ENCODE measurements at places on chromosomes 6 and 20.

DNA sequence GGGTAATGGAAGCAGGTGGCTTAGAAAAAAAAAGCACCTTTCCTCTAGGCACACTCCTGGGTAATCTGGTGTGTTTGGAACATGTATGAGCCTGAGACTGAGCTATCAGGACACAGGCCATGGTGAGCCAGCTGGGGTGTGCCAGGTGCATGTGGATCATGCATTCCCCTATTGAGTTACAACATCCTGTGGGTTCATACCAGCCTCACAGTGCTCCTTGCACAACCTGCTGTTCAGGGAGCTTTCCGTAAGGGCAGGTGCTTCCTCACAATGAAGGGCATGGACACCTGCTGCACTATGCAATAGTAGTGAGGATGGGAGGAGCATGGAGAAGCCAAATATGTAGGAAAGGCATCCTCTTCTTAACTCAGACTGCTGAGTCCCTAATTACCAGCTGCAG lies 197.2 kb upstream of the SUPT3H start:
- H3K27me3 ChIP-seq, result no peaks in the 10 kb centered on the region
- H3K4me3 ChIP-seq, result no peak overlapping the region
- H3K4me1 ChIP-seq, result no peaks in the 10 kb centered on the region
- DNase-seq, result no peak

DNA sequence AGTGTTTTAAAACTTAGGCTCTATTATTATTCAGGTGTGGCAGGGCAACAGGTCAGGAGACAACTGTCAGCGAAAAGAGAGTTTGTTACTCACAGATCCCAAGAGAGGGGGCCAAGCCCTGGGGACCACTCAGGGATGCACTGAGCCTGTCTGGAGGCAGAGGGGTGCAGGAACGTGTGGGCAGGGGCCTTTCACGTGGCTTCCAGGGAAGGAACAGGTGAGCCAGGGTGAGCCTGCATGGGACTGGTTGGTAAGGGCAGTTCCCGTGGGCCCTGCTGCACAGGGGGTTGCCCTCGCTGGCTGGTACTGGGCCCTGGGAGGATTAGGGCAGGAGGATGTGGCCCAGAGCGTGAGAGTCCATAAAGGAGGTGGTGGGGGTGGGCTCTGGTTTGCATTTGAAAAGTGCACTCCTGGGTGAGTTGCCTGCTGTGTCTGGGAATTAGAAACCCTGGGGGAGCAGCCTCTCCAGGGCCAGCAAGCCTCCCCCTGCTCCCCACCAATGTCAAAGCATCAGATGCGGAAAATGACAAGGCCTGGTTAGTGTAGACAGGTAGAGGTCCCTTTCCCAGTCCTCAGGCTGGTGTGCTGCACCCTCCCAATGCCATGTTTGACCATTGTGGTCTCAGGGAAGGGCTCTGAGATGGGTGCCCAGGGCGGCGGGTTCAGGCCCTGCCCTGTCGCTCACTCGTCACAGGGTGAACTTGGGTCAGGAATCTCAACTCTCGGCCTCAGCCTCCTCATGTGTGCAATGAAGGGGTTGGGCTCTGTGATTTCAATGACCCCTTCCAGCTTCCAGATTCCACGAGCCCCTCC lies 127.4 kb upstream of the RPS6KA2 start:
- H3K36me3 ChIP-seq, result no peaks in the 10 kb centered on the region
- H3K4me3 ChIP-seq, result no peak overlapping the region
- H3K27ac ChIP-seq, result no peak overlapping the region
- H3K4me1 ChIP-seq, result no peaks in the 10 kb centered on the region
- no peak for DNase-seq

- H3K36me3 ChIP-seq, result no peaks in the 10 kb centered on the region
- H3K27me3 ChIP-seq, result no peaks in the 10 kb centered on the region
- H3K4me1 ChIP-seq, result peaks cover 32% of the 10 kb centered on the region
These were observed 18.8 kb downstream of the MRAP2 start for GRCh38 chr6:84052204-84052882.

DNA sequence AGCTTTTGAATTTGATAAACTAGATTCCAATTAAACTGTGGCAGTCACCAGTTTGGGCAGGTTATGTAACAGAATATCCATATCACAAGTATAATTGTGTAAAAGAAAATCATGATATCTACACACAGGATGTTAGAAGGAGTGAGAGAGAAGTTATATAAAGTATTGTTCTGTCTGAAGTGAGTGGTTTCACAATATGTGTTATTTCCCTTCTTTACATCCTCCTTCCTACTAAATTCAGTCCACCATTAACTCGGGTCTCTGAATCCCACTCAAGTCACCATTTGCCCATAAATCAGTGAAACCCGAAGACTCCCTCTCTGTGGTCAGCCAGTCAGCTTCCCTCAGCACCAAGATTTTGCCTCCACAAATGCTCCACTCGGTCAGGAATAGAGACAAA lies 796 bp downstream of the HLA-DQB1 start:
- H3K36me3 ChIP-seq, result no peaks in the 10 kb centered on the region
- no peaks in the 10 kb centered on the region for H3K27me3 ChIP-seq
- H3K27ac ChIP-seq, result no peak overlapping the region
- no peak for DNase-seq

- H3K36me3 ChIP-seq, result no peaks in the 10 kb centered on the region
- H3K4me3 ChIP-seq, result no peak overlapping the region
- H3K27me3 ChIP-seq, result no peaks in the 10 kb centered on the region
These were observed 683.0 kb upstream of the ADGRB3 start for GRCh38 chr6:67952121-67952520.

DNA sequence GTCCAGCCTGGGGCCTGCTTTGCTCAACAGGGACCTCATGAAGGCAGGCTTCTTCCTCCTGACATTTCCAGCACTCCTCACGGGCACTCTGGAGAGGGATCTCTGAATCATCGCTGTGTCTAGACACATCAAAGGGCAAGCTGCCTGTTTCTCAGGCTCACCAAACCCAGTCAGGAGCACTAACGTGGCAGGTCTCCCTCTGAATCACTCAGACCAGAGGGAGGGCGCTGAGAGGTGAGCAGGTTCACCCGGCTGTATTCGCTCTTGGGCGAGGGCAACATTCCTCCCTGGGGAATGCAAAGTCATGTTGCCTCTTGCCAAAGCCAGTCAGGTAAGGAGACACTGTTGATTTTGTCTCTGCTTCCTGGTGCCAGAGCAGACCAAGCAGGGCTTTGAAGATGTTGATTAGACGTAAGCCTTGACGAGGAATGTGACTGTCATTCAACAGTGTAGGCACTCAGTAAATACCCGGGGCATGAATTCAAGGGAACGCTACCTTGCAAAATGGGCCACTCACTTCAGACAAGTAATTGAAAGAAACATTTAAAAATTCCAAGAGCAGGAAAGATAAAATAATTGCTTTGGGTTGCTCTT lies 50.1 kb downstream of the CYP24A1 start:
- H3K27ac ChIP-seq, result no peak overlapping the region
- H3K27me3 ChIP-seq, result no peaks in the 10 kb centered on the region
- H3K4me3 ChIP-seq, result no peak overlapping the region
- no peaks in the 10 kb centered on the region for H3K36me3 ChIP-seq
- H3K4me1 ChIP-seq, result no peaks in the 10 kb centered on the region

DNA sequence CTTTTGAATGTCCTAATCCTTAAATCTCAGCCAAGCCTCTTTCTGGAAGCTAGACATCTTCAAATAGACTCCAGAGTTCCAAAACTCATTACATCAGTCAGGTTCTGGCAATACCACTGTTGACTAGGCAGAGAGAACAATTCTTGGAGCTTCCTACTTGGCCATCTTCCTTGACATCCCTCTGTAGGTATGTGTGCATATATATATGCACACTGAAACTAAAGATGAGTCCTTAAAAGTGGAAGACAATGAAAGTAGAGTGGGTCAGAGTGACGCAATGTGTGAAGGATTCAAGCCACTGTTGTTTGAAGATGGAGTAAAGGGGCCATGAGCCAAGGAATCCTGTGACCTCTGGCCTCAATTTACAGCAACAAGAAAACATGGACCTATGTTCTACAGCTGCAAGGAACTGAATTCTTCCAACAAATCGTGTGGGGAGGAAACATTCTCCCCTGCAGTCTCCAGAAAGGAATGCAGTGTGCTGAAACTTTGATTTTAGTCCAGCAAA lies 18.7 kb upstream of the DUSP22 start:
- no peaks in the 10 kb centered on the region for H3K27me3 ChIP-seq
- no peak overlapping the region for H3K4me3 ChIP-seq
- H3K36me3 ChIP-seq, result no peaks in the 10 kb centered on the region
- DNase-seq, result no peak
- H3K27ac ChIP-seq, result no peak overlapping the region

DNA sequence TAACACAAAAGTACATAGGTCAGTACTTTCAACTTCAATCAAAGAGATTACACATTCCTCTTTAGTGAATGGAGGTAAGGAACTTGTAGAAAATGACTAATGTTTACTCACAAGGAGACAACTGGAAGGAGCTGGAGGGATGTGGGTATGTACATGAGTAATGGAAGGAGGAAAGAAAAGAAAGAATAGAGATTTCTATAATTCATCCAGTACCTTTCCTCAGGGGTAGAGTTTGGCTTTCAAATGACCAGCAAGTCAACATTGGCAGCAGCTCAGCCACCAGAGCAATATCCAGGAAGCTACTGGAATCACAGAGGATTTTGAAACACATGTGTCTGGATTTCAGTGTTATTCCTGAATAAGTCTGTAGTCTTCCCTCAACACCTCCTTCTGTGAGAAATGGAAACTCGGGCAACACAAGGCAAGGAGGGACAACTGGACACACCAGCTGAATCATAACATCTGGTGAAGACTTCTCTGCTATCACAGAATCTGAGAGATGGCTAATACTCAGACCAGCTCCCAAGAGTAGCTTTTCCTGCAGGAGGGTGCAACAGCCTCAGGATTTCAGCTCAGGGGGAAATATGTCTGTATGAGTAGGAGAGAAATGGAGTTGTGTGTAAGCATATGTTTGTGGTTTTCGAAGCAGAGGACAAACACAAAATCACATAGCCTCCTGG lies 98.8 kb downstream of the HAO1 start:
- H3K4me1 ChIP-seq, result peaks cover 3% of the 10 kb centered on the region
- no peaks in the 10 kb centered on the region for H3K36me3 ChIP-seq
- H3K27me3 ChIP-seq, result no peaks in the 10 kb centered on the region
- H3K27ac ChIP-seq, result peak overlapping the region; percentile 22

DNA sequence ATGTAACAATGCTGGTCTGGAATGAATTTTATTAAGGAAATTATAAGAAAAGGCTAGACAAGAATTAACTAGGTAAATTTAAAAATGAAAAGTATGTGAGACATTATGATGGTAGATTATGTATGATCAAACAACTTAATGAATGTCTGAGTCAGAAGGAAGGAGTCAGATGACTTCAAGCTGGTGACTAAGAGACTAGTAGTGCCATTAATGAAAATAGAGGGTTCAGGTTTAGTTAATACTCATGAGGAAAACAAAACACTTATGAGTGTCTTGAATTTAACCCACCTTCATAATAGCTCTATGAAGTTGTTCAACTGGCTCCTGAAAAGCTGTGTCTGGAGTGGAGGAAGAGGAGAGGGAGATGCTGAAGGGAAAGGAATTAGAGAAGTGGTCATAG lies 256.3 kb downstream of the ADGRB3 start:
- H3K36me3 ChIP-seq, result no peaks in the 10 kb centered on the region
- no peak overlapping the region for H3K4me3 ChIP-seq
- no peak for DNase-seq
- H3K4me1 ChIP-seq, result no peaks in the 10 kb centered on the region
- no peaks in the 10 kb centered on the region for H3K27me3 ChIP-seq
- H3K27ac ChIP-seq, result no peak overlapping the region

DNA sequence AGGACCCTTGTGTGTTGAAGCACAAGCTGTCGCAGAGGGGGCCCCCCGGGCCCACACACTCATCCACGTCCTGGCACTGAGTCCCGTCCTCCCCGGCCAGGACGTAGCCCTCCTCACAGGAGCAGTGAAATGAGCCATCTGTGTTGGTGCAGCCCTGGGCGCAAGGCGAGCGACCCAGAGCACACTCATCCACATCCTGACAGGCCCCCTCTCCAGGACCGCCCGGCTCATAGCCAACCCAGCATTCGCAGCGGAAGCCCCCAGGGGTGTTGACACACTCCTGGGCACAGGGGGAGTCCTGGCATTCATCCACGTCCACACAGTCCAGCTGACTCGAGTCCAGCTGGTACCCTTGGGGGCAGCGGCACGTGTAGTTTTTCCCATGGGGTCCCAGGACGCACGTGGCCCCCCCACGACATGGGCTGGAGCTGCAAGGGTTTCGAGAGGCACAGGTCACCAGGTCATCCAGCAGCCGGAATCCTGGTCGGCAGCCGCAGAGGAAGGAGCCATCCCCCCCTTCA lies 1.2 kb downstream of the CD93 start:
- no peak for DNase-seq
- H3K4me1 ChIP-seq, result peaks cover 8% of the 10 kb centered on the region
- no peaks in the 10 kb centered on the region for H3K36me3 ChIP-seq
- peak overlapping the region; percentile 44 for H3K4me3 ChIP-seq
- peak overlapping the region; percentile 90 for H3K27ac ChIP-seq
- H3K27me3 ChIP-seq, result no peaks in the 10 kb centered on the region

DNA sequence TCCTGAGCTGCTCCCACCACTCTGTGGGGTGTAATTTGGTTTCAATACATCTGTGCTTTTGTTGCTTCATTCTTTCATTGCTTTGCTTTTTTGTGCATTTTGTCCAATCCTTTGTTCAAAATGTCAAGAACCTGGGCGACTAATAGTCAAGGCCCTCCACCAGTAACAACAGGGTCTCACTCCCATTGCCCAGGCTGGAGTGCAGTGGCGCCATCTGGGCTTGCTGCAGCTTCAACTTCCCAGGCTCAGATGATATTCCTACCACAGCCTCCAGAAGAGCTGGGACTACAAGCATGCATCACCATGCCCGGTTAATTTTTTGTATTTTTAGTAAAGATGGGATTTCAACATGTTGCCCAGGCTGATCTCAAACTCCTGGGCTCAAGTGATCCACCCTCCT lies 169.2 kb downstream of the EYA2 start:
- no peaks in the 10 kb centered on the region for H3K4me1 ChIP-seq
- DNase-seq, result peak; percentile 37
- no peak overlapping the region for H3K27ac ChIP-seq
- H3K36me3 ChIP-seq, result no peaks in the 10 kb centered on the region
- no peaks in the 10 kb centered on the region for H3K27me3 ChIP-seq

GRCh38 chr6:150930841-150931240 lies 65.3 kb downstream of the MTHFD1L start:
- no peaks in the 10 kb centered on the region for H3K36me3 ChIP-seq
- peaks cover 9% of the 10 kb centered on the region for H3K4me1 ChIP-seq
- no peaks in the 10 kb centered on the region for H3K27me3 ChIP-seq
- H3K4me3 ChIP-seq, result no peak overlapping the region
- H3K27ac ChIP-seq, result no peak overlapping the region

- DNase-seq, result no peak
- H3K4me1 ChIP-seq, result no peaks in the 10 kb centered on the region
- no peak overlapping the region for H3K4me3 ChIP-seq
- no peak overlapping the region for H3K27ac ChIP-seq
- no peaks in the 10 kb centered on the region for H3K27me3 ChIP-seq
These were observed 22.0 kb upstream of the PRDM1 start for GRCh38 chr6:106064142-106064541.

- H3K4me1 ChIP-seq, result peaks cover 14% of the 10 kb centered on the region
- DNase-seq, result no peak
- no peak overlapping the region for H3K27ac ChIP-seq
- H3K4me3 ChIP-seq, result peak overlapping the region; percentile 77
- H3K27me3 ChIP-seq, result peaks cover 12% of the 10 kb centered on the region
These were observed 3.8 kb downstream of the MTCL3 start for GRCh38 chr6:127515234-127515793.

- no peaks in the 10 kb centered on the region for H3K27me3 ChIP-seq
- H3K36me3 ChIP-seq, result no peaks in the 10 kb centered on the region
These were observed 148.9 kb downstream of the TMEM200A start for GRCh38 chr6:130514712-130515111.
